Activated gamma-delta T cell (primary cell): ENCODE measurements at places on chromosomes 12 and 14.

GRCh38 chr12:57483466-57483865 lies 3.8 kb upstream of the ARHGAP9 start:
- no peak for DNase-seq

- DNase-seq = no peak
Observed at GRCh38 chr12:131140697-131141096, 187.0 kb downstream of the ADGRD1 start.

DNA sequence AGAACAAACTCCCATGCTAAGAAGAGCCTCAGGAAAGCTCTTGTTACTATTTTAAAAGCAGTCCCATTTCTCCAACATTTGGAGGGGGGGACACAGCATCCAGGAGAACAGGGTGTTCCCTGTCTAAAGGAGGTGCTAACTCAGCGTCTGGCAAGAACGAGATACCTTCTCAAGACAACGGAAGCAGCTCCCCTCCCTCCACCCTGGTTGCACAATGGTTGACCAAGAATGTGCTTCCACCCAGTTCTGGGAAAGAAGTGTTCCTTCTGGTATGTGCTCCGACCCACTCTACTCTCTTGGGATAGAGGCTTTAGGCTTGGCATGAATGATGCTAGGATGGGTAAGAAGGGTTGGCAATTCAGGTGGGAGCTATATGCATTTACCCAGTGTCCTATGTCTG lies 1.5 kb upstream of the KRT6A start:
- DNase-seq = no peak

GRCh38 chr12:120086801-120087621 lies 29.5 kb downstream of the RAB35 start:
- peak; percentile 99 for DNase-seq

DNA sequence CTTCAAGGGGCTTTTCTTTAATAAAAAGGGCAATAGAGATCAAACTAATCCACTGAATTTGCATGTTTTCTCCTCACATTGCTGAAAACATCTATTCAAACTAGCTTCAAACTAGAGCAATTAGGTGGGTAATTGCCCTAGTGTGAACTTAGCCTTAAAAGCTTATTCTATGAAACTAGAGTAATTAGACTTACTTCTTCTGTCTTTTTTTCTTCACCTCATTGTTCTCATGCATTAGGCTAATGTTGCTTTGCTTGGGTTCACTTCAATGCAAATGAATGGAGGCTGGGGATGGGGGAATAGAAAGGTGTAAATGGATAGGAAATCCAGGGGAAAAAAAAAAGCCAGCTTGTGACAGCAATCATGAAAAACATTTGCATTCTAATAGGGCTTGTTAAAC lies 414.8 kb upstream of the LMO3 start:
- DNase-seq = no peak

GRCh38 chr14:22073801-22074200 lies 400.2 kb upstream of the OR4E1 start:
- no peak for DNase-seq
